Right atrium auricular region (tissue), 2 donors: ENCODE measurements at places on chromosomes 1 and 21.

DNA sequence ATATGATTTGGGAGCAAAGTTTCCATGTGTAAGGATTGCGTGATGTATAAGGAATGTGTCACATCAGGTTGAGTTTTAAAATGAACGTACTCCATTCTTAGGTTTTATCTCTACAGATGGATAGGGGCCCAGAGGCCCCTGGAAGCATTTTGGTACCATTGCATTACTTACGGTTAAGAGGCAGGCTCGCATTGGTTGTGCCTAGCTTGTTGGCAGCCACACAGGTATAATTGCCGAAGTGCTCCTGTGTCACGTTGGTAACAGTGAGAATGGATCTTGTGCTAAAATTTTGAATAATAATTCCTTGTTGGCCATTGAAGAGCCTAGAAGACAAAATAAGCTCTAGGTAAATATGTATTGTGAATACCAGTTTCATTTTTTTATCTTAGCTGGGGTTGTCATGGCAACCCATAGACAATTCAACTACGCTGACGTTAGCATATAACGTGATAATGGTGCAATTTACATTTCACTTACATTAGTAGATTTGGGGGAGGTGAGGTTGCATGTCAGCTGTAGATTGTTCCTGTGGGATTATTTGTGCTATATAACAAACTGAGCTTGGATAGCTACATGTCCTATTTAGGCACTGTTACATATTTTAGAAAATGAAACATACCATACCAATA, 511.9 kb upstream of the ZRANB2 start:
- no peak for DNase-seq

GRCh38 chr1:23784846-23785245, 6.1 kb upstream of the LYPLA2 start:
- DNase-seq: no peak

GRCh38 chr1:87249803-87250202, 78.9 kb upstream of the LMO4 start:
- DNase-seq: no peak

DNA sequence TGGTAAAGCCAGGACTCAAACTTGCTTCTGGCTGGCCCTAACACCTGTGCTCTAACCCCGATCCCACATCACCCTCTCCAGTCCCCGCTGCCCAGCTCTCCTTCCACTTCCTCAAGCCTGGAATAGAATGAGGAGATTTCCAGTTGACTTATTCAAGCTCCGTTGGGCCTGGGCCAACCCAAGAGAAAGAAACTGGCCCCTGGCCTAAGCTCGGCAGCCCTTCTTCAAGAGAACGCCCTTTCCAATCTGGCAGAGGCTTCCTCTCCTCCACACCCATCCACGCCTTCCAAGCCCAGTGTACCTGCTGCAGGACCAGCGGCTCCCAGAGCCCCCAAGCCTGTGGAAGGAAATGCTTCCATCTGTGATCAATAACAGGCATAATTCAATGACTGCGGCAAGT, 51.9 kb downstream of the LRRN2 start:
- DNase-seq: no peak

DNA sequence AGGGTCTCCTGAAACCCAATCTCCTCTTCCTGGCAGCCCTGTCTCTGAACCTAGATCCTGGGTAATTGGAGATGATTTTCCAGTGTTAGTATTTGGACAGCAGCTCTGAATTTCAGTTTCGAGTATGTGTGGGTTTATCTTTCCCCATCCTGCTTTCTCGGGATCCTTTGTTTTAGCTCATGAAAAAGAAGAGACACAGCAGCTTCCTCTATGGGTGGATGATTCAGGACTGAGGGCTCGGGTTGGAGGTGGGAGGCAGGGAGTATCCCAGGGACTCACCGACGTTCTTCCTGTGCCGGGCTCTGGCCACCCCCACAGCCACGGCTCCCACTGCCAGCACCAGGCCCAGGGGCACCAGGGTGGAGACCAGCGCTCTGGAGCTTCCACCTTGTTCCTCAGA, 10.4 kb upstream of the FCMR start:
- no peak for DNase-seq
